ENCODE measurements at places on chromosomes 6 and 20.

DNA sequence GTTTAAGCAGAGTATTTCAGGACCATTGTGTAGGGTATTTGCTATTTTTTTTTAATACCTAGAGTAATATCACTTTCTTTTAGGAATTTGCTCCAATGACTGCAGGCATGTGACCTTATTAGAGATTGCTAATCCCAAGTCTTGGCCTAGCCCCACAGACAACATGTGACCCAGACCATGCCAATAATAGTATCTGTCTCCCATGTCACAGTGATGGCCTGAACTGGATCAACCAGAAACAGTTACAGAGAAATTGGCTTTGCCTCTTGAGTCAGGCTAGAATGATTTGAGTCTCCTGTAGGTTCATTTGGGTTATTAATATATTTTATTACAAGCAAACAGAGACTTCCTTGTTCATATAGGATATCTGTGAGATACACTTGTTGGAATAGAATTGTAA lies 116.8 kb downstream of the DNAH8 start:
- no peak for DNase-seq

DNA sequence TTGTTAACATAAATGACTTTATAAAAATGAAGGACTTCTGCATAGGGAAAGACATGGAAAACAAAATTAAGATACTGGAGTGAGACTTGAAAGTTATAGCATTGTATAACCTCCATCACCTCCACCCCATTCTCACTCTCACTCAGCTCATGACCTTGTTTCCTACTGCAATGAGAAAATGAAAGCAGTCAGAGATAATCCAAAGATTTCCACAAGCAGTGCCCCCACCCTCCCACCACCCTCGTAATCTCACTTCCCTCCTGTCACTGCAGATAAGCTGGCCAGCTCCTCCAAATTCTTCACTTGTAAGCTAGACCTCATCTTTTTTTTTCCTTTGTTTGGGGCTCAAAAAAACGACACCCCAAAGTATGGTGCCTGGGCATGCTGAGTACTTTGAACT lies 52.9 kb upstream of the PROKR2 start:
- DNase-seq = no peak

GRCh38 chr6:31560697-31561058 lies 11.4 kb upstream of the LTA start:
- DNase-seq = no peak

- no peak for DNase-seq
Measured at GRCh38 chr6:106026748-106027715, 59.1 kb upstream of the PRDM1 start.

DNA sequence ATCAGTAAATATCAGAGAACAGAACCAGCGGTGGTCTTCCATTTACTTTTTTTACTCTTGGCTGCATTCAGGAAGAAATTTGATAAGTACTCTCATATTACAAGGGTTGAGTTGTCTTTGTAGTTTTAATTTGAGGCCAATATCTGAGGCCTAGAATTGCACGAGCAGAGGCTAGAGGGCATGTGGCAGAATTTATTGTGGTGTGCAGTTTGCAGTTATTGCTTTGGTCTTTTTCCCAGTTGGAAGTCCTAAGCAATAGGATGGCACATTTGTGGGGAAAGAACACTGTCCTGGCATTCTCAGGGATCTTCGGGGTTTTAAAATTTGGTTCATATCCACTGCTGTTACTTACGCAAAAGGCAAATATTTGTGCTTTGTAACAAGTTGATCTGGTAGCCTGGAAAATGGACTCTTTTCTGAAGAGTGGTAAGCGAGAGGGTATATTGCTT lies 66.0 kb downstream of the CTNNBL1 start:
- DNase-seq = no peak

DNA sequence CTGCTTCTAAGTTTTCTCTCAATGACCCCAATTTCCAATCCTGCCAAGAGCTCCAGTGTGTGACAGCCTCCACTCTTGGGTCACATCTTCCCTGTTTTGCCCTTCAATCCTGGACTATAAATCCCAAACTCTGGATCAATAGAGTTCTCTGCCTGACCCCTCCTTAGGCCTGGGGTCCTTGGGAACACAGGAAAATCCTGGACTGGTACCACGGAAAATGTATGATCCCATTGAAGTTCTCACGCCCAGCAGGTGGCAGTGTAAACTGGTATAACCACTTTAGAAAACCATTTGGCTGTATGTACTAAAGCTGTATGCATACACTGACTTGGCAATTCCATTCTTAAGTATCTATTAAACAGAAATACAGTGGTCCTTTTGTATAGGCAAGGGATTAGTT lies 98.0 kb downstream of the SNAP25 start:
- no peak for DNase-seq

GRCh38 chr6:75285283-75285639 lies 669 bp upstream of the TMEM30A start:
- DNase-seq = no peak

DNA sequence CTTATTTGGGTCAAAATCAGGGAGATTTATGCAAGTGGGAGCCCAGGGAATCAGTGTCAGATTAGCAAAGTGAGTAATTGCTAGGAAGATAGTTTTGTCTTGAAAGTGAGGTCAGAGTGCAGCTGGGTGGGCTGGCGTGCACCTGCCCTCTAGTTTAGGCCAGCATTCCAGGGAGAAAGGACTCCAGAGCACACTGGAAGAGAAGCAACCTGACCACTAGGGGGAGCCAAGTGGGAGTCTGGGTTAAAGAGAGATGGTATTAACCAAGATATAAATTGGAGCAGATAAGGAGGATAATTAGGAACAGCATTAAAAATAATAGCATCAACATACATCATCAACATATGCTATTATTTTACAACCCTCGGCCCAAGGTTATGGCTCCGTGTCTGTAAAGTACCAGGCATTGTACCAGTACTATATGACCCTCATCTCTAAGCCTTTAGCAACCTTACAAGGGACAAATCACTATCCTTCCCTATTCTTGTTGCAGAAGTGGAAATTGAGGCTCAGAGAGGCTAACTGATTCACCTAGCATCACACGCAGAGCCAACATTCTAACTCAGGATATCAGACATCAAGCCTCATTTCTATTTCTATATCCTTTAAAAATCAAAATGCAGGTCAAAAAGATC lies 57.8 kb downstream of the SLC2A10 start:
- no peak for DNase-seq

GRCh38 chr20:48728042-48728825 lies 99.6 kb downstream of the PREX1 start:
- no peak for DNase-seq

DNA sequence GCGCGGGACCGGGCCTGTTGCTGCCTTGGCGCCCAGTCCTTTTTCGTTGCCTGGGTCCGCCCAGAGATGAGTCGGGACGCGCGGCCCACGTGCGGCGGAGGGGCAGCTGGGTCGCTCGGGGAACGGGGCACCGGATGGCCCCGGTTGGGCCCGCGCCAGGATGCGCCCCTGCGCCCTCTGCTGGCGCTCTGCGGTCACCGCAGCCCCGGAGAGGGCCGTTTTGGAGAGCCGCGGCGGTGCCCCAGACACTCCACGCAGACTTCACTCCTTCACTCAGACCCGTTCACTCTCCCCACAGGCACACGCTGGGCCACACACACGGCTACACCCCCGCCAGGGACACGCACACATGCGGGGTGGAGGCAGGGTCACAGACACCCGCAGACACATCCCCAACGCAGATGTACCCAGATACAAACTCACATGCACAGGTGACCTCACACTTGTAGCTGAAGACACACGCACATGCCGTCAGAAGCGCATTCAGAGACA lies 38.8 kb downstream of the SRC start:
- peak; percentile 70 for DNase-seq

DNA sequence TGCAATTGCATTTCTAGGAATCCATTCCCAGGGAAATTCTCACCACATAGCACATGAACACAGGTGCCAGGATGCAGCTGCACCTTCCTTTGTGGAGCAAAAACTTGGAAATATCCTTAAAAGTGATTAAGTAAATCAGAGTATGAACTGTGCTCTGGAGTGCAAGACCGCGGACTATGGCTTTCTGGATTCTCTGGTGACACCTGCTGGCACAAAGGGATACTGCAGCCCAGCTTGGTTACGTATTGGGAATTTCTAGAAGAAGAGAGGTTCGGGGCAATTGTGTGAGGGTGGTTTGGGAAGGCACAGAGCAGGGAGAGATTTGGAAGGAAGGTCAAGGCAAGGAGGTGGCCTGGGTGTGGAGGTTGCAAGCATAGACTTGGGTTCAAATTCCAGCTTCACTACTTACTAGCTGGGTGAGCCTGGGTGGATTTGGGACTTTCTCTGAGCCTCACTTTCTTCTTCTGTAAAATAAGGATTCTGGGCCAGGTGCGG lies 15.9 kb upstream of the PEDS1 start:
- peak; percentile 83 for DNase-seq

GRCh38 chr6:119350952-119351372 lies 1.4 kb upstream of the MAN1A1 start:
- DNase-seq = no peak

GRCh38 chr6:38281126-38281525 lies 358.6 kb downstream of the BTBD9 start:
- DNase-seq = no peak

GRCh38 chr6:97669191-97670031 lies 386.4 kb upstream of the MMS22L start:
- no peak for DNase-seq

- no peak for DNase-seq
Measured at GRCh38 chr6:22327881-22328280, 31.0 kb upstream of the PRL start.

- DNase-seq = no peak
Measured at GRCh38 chr6:46215777-46216176, 45.0 kb upstream of the ENPP5 start.

DNA sequence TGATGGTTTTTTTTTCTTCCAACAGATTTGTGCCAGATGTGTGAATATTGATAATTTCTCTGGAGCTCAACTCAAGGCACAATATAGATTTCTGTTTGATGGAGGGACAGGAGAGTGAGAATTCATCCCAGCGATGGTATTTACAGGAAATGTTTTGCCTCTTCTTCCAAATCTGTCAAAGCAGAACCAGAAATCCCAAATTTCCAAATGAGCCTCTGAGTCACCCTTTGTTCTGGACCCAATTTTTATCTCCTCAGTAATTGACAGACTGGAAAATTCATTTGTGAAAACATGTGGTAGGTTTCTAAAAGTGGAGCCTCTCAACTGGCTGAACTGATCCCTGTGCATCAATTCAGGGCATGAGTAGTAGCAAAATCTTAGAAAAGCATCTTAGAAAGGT lies 223.2 kb upstream of the TSHZ2 start:
- no peak for DNase-seq
